ENCODE measurements at places on chromosomes 13 and 19.

GRCh38 chr13:113493315-113493951 is 2.9 kb upstream of the DCUN1D2 start:
- no peak for DNase-seq

- DNase-seq = no peak
Observed at GRCh38 chr13:52779103-52779502, 39.5 kb upstream of the CNMD start.

DNA sequence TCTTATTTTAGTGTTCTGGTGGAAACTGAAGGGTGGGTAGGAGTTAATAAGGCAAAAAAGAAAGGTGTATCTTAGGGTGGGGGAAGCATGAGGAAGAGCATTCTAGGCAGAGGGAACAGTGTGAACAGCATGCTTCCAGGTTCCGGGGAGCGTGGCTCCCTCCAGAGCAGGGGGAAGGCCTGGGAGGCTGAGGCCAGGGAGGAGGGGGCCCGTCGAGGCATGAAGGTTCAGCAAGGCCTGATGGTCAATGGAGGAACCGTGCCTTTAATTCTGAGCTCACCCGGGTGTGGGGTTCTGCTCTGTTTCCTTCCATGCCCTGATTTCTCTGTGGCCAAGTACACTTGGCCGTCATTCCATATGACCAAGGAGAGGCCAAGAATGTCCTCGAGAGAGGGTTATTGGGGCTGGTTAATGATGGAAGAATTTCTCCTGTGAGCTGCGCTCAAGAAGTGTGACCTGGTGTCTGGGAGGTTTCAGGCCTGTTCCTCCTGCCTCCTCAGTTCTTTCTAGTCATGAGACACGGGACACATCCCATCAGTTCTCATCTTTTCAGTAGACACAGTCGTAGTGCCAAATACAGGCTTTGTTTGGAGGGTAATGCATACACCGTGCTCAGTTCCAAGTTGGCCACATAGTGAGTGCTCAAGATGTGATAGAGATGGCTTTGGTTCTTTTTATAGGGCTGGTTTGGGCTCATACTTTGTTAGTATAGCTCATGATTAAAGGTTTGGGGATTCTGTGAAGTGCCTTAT is 73.6 kb downstream of the SIPA1L3 start:
- no peak for DNase-seq

- DNase-seq = no peak
Observed at GRCh38 chr13:60733933-60734332, 336.9 kb downstream of the TDRD3 start.

DNA sequence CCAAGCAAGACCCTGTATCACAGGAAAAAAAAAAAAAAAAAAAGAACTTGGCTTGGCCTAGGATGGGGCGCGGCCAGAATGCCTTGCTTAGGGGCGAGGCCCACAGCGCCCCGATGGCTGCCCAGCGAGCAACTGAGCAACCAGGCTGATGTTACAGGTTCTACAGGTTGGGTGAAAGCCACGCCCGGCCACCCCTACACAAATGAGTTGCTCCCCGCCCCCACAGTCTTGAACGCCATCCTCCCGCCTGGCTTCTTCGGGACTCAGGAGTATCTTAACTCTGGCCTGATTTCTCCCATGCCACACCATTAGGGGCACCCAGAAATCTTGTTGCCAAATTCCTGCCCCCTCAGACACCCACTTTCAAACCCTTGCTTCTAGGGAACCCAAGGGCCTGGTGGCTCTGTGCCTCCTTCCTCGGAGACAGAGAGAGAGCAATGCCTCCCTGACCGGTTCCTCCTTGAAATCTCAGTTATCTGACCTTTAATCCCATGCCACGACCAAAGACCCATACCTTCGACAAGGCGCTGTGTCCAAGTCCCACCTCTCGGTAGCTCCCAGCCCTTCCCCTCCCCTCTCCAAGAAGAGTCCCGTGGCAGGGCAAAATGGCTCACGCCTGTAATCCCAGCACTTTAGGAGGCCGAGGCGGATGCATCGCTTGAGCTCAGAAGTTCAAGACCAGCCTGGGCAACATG is 1.1 kb upstream of the CBLC start:
- DNase-seq = no peak

DNA sequence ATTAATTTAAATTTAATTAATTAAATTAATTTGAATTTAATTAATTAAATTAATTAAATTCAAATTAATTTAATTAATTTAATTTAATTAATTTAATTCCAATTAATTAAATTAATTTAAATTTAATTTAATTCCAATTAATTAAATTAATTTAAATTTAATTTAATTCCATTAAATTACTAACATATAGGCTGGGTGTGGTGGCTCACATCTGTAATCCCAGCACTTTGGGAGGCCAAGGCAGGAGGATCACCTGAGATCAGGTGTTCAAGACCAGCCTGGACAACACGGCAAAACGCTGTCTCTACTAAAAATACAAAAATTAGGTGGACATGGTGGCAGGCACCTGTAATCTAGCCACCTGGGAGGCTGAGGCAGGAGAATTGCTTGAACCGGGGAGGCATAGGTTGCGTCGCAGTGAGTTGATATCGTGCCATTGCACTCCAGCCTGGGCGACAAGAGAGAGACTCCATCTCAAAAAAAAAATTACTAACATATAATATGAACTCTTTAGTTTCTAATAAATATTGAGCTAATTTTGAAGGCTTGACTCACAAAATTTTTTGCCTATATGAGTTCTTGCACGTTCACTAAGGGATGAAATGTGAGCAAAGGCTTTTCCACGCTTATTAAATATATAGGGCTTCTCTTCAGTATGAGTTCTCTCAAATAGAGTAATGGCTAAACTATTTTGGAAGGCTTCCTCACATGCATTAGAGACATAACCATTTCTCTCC is 9.0 kb upstream of the USP29 start:
- DNase-seq = no peak

DNA sequence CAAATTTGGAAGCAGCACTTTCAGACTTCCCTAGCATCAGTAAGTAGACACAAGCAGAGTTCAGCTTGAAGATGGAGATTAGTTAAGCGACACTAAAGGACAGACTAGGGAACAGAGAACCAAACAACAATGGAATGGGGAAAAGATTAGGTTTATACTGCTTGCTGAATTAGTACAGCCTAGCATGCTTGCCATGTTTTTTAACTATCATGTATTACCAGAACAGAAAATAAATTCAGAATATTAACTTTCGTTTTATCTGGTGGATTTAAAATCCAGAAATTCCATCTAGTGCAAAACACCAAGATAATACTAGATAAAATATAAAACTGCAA is 451.5 kb upstream of the SLC10A2 start:
- DNase-seq = no peak

DNA sequence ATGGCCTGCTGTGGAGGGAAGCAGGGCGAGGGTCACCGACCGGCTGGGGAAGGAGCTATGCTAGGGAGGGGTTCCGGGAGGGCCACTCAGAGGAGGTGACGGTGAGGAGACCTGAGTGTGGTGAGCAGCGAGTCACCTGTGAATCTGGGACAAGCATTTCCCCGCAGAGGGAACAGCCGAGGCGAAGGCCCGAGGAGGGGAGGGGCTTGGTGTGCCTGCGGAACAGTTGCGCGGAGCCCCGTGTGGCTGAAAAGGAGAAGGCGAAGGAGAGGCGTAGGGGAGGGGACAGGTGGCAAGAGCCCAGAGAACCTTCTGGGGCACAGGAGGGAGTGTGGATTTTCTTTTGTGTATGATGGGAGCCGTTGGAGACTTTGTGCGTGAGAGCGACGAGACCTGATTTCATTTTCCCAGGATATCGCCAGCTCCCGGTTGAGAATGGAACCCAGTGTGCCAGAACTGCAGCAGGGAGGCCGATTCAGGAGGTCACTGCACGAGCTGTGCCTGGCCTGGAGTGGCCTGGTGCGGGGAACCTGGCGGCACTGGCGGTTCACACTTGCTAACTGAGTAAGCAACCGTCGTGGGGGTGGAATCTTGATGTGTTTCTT is 117.7 kb upstream of the ZNF507 start:
- no peak for DNase-seq

DNA sequence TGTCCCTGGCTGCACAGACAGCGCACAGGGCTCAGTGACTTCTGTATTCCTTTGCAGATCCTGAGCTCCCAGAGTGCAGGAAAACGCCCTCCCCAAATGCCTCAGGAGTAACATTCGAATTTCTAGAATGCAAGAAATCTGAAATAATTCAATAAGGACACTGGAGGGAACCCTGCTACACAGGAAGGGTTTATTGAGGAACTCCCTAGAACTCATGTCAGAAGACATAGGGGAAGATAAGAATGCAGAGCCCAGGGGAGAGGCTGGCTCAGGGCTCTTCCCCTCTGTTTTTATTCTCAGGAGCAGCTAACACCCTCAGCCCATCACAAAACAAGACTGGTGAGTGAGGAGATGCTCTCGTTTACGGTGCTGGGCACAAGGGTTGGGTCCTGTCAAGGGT is 6.8 kb downstream of the LILRA1 start:
- DNase-seq = no peak

DNA sequence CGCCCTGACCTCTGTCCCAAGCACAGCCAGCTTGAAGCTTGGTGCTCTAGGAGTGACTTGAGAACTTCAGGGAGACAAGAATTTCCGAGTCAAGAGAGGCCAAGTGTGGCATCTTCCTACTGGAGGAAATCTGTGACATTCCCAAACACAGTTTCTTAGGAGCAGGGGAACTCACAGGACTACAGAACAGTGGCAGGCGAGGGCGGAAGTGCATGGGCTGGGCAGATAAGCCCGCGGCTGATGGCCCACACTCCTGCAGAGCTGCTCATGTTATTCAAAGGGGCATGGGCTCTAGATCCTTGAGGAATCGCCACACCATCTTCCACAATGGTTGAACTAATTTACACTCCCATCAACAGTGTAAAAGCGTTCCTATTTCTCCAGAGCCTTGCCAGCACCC is 168.8 kb downstream of the KATNAL1 start:
- no peak for DNase-seq

DNA sequence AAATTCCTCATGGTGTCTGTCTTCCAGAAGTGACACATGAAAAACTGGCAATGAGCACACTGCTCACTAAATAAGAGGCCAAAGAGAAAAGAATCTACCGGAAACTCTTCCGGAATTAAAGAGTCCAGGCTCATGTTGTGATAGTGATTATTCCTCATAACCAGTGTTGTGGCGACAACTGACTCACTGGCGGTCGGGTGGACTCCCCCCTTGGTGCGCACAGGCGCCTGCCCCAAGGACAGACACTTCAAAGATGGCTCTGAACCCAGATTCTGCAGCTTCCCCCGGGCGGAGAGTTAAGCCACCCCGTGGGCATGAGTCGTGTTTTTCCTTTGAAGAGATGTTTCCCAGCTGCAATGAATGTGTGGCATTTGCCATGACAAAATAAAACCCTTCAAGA is 10.3 kb downstream of the IL17D start:
- DNase-seq = no peak

- DNase-seq = no peak
Observed at GRCh38 chr19:41990028-41990427, 4.0 kb downstream of the ATP1A3 start.

DNA sequence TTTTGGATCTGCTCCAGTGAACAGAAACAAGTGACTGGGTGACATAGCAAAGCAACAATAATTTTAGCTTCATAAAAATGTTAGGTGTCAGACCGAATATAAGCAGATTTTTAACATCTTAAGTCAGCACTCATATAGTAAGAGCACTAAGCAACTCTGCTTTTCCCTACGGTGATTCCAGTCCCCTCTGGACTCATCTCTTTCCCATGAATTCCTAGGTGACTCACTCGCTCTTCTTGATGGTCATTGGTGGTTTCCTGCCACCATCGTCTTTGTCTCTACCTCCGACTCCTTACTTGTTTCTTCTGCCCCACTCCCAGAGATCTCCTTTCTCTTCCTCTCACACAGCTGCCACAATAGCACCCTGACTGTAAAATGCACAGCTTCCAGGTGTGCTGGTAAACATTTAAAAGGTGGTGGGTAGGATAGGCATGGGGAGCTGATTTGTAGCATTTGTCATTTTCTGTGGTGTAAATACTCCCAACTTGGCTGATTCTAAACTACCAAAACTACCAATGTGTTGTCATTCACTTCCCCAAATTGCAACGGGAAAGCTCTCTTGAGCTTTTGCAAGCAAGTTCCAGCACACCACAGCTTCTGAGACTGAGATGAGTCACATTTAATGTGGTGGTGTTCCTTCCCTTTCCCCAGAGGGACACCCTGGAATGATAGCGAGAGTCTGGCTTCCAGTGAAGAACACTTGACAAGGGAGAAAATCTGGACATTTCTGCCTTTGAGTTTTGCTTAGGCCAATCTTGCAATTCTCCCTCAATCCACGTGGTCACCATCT is 42.8 kb upstream of the CLDN10 start:
- peak; percentile 52 for DNase-seq
